ENCODE measurements at places on chromosomes 12 and 14.

- no peak for DNase-seq
Measured at GRCh38 chr14:51004352-51004800, 60.1 kb upstream of the PYGL start.

DNA sequence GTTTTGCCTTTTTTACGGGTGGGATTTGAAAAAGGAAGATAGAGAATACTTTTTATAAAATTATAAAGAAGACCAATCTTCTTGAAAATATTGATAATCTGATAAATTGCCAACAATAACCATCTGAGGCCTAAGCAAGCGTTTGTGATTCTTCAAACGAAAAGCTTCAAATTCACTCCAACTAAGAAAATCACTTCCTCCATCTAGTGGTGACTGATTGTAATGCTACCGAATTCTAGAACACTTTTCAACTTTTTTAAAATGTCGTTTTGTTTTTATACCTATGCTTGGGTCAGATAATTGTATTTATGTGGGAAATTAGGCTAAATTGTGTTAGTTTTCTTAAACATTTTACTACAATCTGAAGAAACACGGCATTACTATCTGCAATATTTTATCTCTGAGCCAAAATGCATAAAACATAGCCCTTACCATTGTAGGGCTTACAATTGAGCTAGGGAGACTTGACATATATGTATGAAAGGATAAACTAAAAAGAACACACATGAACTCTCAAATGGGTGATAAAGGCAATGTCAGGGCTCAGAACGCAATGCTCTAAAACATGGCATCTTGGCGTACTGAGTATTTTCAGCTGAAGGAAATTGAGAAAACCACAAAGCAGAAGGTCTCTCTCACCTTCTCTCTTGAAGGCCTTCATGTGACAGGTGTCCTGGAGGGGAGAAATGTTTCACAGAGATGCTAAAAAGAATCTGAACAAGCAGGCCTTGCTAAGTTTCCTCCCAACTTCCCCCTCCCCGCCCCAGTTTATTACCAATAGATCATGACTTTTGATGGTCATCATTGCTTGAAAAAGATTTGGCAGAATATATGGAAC is 36.8 kb upstream of the G2E3 start:
- no peak for DNase-seq

DNA sequence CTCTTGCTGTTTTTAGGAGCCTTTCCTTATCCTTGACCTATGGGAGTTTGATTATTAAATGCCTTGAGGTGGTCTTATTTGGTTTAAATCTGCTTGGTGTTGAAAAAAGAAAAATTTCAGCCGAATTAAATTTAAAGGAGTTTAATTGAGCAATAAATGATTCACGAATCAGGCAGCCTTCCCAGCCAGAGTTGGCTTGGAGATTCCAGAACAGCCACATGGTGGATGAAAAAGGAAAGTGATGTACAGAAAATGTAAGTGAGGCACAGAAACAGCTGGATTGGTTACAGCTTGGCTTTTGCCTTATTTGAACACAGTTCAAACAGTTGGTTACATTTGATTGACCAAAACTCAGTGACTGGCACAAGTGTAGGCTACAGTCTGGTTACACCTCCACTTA is 69.7 kb downstream of the WASHC3 start:
- no peak for DNase-seq

- DNase-seq, result no peak
Measured at GRCh38 chr14:34460841-34461240, 1.2 kb downstream of the SPTSSA start.

DNA sequence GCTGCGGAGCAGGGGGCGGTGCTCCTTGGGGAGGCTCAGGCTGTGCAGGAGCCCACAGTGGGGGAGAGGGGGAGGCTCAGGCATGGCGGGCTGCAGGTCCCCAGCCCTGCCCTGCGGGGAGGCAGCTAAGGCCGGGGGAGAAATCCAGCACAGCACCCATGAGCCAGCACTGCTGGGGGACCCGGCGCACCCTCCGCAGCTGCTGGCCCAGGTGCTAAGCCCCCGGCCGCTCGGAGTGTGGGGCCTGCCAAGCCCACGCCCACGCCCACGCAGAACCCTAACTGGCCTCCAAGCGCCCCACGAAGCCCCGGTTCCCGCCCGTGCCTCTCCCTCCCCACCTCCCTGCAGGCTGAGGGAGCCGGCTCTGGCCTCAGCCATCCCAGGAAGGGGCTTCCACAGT is 145.6 kb upstream of the SEL1L start:
- DNase-seq, result no peak

DNA sequence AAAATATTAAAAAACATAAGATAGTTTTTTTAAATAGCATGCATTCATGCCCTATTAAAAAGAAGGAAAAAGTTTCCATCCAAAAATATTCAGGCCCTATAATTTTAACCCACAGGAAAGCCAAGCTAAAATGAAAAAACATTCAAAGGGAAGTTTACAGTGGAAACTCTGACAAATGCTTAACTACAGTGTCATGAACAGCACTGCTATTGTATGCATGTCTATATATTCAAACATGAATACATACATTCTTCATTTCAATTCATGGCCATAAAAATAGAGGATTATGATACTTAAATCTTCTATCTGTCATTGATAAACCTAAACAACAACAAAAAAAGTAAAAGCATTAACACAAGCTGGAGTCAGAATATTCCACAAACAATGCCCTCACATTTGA is 67.4 kb downstream of the PPP2R5E start:
- DNase-seq, result no peak

DNA sequence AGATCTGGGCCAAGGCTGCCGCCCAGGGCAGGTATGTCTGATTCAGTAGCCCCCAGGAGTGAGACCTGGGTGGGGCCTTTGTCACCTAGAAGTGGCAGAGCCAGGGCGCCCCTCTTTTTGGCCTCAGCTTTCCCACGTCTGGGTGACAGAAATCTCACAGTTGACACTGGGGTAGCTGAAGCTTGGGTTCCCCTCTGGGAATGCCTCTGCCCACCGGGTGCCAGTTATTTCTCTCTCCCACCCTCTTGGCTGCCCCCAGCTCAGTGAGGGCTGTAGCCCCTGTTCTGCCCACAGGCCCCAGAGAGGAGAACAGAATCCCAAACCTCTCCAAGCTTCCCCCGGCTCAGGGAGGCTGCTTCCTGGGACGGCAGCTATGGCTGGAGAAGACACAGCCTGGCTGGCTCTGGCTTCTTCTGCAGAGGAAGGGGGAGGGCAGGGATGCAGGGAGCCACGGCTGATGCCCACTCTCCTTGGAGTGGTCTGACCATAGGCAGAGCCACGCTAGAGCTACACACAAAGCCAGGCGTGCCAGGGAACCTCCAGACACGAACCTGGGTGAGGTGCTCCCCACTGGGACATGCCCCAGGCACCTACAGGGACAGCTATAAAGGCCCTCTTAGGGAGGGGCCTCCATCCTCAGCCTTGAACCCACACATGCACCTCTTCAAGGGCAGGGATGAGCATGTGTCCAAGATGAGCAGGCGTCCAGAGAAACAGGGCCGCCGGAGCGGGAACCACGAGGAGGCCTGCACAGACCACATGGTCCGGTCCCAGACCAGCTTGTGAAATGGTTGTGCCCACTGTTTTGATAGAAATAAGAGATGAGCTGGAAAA is 51.7 kb downstream of the BEGAIN start:
- DNase-seq, result no peak

GRCh38 chr14:81243499-81243898 is 22.7 kb upstream of the GTF2A1 start:
- DNase-seq, result no peak

GRCh38 chr12:105865886-105866285 is 272.9 kb downstream of the NUAK1 start:
- DNase-seq, result no peak

GRCh38 chr12:124322271-124322998 is 27.5 kb downstream of the RFLNA start:
- DNase-seq, result no peak

GRCh38 chr12:27309293-27309994 is 23.2 kb upstream of the BMAL2 start:
- DNase-seq, result no peak

- no peak for DNase-seq
Measured at GRCh38 chr12:80936642-80937390, 918 bp downstream of the LIN7A start.

DNA sequence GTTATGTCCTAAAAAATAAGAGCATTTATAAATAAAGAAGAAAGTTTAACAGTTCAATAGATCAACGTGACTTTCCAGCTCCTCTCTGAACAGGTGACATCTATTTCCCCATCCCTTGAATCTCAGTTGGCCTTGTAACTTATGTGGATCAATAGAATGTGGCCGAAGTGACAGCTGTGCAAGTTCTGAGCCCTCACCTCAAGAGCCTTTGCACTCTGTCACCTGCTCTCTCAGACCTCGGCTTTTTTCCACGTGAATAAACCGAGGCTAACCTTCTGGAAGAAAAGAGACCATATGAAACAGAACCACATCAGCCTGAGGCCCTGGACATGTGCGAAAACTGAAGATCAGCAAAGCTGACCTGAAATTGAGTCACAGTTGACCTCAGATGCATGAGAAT is 253.0 kb downstream of the DAD1 start:
- DNase-seq, result no peak

- peak; percentile 69 for DNase-seq
Measured at GRCh38 chr12:66087365-66087943, 43.1 kb downstream of the LLPH start.

DNA sequence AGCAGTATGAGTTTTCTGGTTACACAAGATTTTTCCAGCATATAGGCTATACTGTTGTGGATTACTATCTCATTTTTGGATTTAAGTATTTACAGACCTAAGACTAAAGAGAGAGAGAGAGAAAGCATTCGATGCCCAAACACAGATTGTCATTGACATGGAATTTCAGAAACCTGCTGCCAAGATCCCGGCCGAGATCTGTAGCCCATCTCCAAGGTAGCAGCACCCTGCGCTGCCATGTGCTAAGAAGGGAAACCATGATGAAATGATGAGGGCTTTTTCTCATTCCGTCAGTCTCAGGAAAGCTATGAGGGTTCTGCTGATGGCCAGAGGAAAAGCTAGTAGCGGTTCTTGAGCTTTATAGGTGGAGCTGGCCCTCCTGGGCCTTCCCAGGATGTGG is 135.6 kb upstream of the EVL start:
- DNase-seq, result no peak

DNA sequence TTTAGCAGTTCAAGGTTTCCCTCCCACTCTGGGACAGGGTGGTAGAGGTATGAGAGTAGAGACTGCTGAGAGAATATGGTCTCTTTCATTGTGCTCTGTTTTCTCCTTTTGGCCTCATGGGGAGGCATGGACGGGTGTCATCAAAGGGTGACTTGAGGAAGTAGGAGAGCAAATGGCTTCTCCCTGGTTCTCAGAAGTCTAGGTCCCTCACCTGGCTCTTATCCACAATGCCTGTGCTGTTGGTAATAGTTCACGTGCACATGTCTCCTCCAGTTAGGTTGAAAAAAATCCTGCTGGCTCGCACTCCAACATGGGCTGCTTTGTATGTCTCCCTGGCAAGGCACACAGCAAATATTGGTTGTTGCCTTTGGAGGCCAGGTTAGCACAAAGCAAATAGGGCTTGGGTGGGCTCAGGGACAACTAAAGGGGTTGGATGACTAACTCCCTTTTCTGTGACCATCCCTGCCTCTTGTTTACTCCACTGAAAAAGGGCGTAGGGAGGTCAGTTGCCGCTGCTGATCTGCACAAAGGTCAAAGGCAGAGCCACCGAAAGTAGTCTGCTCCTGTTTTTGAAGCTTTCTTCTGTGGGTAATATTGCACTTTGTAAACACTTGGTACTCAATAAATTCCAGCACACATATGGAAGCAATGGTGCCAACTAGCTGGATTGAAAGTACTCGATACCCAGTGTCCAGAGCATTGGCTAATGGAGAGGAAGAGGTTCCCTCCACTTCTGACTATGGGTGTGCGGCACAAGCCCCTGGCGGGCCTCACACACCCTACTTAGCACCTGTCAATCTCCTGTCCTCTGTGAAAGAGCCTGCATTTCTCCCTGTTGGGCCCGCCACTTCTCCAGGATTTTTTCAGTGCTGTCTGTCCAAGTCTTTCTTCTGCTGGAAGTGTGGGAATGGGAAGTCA is 121.8 kb downstream of the SLC38A6 start:
- no peak for DNase-seq

DNA sequence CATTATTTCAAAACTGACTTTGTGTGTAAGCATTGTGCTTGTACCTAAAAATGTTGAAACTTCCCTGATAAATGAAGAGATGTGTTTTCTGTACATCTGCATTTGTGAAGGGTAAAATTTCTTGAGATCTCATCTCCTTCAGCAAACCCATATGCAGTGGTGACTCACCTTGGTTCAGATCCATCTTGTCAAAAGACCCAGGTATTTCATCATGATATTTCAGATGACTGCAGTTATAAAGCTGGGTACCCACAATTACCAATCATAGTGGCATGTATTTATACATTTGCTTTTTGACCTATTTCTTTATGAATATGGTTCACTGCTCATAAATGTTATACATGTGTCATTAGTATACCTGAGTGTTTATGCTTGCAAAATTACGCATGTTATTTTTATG is 1213.6 kb downstream of the GALC start:
- DNase-seq, result no peak

DNA sequence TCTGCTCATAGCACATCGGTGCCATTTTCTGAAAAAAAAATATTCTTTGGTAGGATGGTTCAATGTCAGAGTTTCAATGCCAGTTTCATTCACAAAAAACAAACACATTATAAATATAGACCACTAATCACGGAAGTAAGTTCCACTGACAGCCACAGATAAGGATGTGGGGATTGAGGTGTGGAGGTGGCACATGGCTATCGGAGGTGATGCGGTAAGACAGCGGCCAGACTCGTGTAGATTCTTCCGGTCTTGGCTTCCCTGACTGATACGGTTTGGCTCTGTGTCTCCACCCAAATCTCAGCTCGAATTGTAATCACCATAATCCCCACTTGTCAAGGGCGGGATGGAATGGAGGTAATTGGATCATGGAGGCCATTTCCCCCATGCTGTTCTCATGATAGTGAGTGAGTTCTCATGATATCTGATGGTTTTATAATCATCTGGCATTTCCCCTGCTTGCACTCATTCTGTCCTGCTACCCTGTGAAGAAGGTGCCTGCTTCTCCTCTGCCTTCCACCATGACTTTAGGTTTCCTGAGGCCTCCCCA is 693.4 kb downstream of the VRK1 start:
- DNase-seq, result no peak

GRCh38 chr12:110694330-110694901 is 5.5 kb upstream of the HVCN1 start:
- DNase-seq, result no peak

- no peak for DNase-seq
Measured at GRCh38 chr12:91264178-91264577, 81.6 kb upstream of the DCN start.

DNA sequence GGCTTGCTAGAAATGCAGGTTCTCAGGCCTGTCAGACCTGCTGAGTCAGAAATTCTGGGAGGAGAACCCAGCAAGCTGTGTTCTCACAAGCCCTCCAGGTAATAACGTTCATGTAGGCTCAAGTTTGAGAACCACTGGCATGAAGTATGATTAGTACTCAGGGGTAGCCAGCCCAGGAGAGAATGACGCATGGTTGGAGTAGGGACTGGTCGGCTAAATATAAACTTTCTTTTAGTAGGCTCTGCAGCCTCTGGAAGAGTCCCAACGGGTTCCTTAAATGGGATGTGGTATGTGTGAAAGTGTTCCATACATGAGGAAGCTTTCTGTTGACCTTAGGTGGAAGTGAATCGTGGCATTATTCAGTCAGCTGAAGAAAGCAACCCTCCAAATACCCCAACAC is 209.3 kb downstream of the SLC41A2 start:
- no peak for DNase-seq
